Esophagus muscularis mucosa (tissue), 4 donors: ENCODE measurements at places on chromosomes 4 and X.

DNA sequence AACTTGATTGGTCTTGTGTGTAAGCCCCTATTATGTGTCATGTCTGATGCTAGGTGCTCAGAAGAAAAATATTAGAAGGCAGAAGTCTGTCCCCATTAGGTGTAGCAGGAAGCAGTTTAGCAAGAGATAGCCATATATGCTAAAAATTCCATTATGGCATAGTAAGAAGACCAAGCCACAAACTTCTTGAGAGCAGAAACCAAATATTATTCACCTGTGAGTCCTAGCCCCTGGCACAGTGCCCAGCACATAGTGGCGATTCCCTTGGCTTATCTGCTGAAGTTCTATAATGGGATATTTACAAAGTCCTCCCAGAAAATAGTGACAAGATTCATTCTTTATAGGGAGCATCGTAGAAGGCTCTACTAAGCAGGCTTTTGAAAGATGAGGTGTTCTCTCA lies 174.4 kb downstream of the RAB28 start:
- DNase-seq: no peak

- no peak for DNase-seq
Measured at GRCh38 chrX:40244980-40245379, 147.2 kb upstream of the BCOR start.

DNA sequence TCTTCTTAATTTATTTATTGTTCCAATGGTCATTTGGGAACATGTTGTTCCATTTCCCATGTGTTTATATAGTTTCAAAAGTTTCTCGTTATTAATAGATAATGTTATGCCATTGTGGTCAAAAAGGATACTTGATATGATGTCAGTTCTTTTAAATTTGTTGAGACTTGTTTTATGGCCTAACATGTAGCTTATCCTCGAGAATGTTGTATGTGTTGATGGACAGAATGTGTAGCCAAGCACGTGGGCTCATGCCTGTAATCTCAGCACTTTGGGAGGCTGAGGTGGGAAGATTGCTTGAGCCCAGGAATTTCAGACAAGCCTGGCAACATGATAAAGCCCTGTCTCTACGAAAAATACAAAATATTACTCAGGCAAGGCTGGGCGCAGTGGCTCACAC lies 168.5 kb upstream of the USP38 start:
- DNase-seq: no peak

GRCh38 chr4:7854697-7855370 lies 84.8 kb downstream of the AFAP1 start:
- DNase-seq: no peak

DNA sequence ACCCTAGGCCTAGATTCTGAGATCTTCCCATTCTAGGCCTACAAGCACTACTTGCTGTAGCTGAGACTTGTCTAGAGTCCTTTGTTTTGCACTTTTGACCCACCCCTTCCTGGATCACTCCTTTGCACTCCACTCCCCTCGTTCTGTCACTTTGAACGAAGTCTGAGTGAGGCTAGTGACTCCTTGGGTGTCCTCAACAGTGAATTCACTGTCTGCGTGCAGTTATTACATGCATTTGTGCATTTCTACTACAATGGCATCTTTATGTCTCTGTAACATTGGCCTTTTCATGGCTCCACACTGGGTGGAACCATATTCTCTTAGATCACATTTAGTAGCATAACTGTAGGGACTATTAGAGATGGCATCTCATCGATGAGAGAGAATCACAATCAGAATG lies 50.5 kb downstream of the OCRL start:
- DNase-seq: no peak

GRCh38 chr4:77078401-77078800 lies 2.6 kb upstream of the CCNI start:
- no peak for DNase-seq

- DNase-seq: no peak
Measured at GRCh38 chr4:13289391-13289790, 194.7 kb downstream of the RAB28 start.
